ENCODE measurements at places on chromosomes 6 and 20. TPM values are rescaled to one million over a fixed set of nuclear protein-coding genes. Genes with fewer than 3 reads are reported as not detected.

- H3K27ac ChIP-seq: no peak overlapping the region
- H3K27me3 ChIP-seq: no peaks in the 10 kb centered on the region
- no peak for DNase-seq
- no peak overlapping the region for H3K4me3 ChIP-seq
- no peaks in the 10 kb centered on the region for H3K36me3 ChIP-seq
- no peaks in the 10 kb centered on the region for H3K4me1 ChIP-seq
These were observed 41.6 kb downstream of the CYP39A1 start for GRCh38 chr6:46610862-46611553.

- no peaks in the 10 kb centered on the region for H3K36me3 ChIP-seq
- H3K27me3 ChIP-seq: no peaks in the 10 kb centered on the region
- H3K4me1 ChIP-seq: no peaks in the 10 kb centered on the region
- no peak for DNase-seq
- no peak overlapping the region for H3K4me3 ChIP-seq
These were observed 35.2 kb upstream of the EEF1E1 start for GRCh38 chr6:8137529-8137939.

GRCh38 chr6:50966532-50966931, 147.9 kb downstream of the TFAP2B start:
- no peaks in the 10 kb centered on the region for H3K36me3 ChIP-seq
- H3K4me3 ChIP-seq: no peak overlapping the region
- no peaks in the 10 kb centered on the region for H3K4me1 ChIP-seq
- H3K27ac ChIP-seq: no peak overlapping the region

DNA sequence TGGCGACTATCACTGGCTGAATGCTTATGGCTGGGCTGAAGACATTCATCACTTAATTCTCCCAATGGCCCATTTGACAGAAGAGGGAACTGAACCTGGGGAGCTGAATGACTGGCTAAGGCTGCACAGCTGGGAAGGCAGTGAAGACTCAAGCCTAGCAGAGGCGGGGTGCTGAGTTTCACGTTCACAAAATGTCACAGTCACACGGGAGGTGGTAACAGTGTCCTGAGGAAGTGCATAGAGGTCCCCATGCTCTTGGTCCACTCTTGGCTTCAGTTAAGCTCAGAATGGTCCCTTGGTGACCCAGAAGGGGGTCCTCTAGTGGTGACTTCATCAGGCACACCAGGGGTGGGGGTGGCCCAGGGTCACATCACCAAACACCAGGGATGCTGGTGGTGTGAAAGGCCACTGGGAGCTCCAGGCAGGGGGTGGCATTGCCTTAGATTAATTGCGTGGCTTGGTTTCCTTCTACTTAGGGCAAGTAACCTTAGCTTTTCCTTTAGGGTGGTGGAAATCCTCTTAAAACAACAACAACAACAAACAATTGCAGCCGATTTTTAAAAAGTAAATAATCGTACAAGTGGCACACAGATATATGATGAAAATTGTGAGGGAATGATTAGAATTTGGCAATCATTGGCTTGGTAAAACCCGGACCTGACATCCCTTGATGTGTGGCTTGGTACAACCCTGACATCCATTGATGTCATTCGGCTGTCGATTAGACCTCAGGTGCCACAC, 45.0 kb downstream of the SULF2 start:
- H3K36me3 ChIP-seq: no peaks in the 10 kb centered on the region
- no peaks in the 10 kb centered on the region for H3K27me3 ChIP-seq
- no peak for DNase-seq
- no peak overlapping the region for H3K27ac ChIP-seq
- H3K4me3 ChIP-seq: no peak overlapping the region
- H3K4me1 ChIP-seq: no peaks in the 10 kb centered on the region

DNA sequence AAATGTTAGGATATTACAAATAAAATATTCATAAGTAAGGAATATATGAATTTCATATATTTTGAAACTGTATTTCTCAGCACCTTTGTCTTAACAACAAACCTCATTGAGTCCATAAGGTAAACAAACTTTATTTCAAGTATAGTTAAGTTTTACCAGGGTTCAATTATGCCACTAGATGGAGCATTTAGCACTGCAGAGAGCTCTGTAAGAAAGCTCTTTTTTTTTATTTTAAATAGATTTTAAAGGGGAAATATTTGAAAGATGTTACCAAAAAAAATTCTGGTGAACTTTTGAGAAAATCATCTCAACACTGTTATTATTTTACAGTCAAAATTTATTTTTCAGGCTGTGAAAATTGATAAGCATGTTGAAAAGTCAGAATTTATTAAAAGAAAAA, 955.2 kb upstream of the EYS start:
- H3K27me3 ChIP-seq: no peaks in the 10 kb centered on the region
- no peak for DNase-seq
- no peak overlapping the region for H3K27ac ChIP-seq
- no peaks in the 10 kb centered on the region for H3K4me1 ChIP-seq

DNA sequence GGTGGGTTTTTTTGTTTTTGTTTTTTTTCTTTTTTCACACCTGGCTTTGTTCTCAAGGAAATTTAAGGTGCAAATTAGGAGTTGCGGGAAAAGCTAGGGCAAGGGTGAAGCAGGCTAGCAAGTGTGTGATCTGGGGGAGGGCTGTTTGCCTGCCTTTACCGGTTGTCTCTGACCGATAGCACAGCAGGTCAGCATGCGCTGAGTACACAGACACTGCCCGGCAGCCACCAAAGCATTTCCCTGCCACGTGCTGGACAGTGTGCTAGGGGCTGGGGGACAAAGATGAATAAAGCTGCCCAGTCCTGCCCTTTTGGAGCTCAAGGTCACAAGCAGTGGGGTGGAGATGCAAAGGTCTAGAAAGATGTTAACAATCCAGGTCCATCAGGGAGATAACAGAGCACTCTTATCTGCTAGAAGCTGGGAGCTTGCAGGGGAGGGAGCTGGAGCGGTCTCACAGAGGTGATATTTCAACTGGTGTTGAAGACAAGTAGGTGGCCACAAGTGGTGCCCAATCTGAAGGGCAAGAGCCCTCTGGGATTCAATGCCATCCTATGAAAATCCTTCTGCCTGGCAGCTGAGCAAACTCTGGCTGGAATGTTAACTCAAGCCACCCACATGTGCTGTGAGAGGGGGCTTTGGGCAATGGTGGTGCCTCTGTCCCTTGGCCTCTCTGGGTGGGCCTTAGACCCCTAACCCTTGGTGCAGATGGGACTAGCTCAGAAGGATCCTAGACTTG, 24.5 kb downstream of the TTBK1 start:
- no peak overlapping the region for H3K27ac ChIP-seq
- no peak overlapping the region for H3K4me3 ChIP-seq
- H3K36me3 ChIP-seq: no peaks in the 10 kb centered on the region

GRCh38 chr20:44489931-44490330, 14.3 kb downstream of the TTPAL start:
- no peak for DNase-seq
- H3K4me3 ChIP-seq: no peak overlapping the region
- peaks cover 51% of the 10 kb centered on the region for H3K36me3 ChIP-seq
- H3K27ac ChIP-seq: no peak overlapping the region
- no peaks in the 10 kb centered on the region for H3K27me3 ChIP-seq

- H3K27me3 ChIP-seq: no peaks in the 10 kb centered on the region
- H3K36me3 ChIP-seq: peaks cover 5% of the 10 kb centered on the region
- no peak overlapping the region for H3K4me3 ChIP-seq
- no peaks in the 10 kb centered on the region for H3K4me1 ChIP-seq
These were observed 8.9 kb downstream of the FAM217B start for GRCh38 chr20:59948828-59949720.

Gene ANKRD6
- total RNA-seq: 5.4 TPM

Gene RAB32
- total RNA-seq: 4.9 TPM

Gene DNMT3B
- total RNA-seq: 996 TPM

All from H9 (cell line).